ENCODE measurements at places on chromosomes 2 and 18.
A peak's percentile ranks its signal among the peaks of the same experiment; 100 is the strongest.

- DNase-seq = peak; percentile 70
Observed at GRCh38 chr2:8679827-8680731, 1.8 kb upstream of the ID2 start.

GRCh38 chr2:67579216-67579615 lies 182.1 kb downstream of the ETAA1 start:
- no peak for DNase-seq

DNA sequence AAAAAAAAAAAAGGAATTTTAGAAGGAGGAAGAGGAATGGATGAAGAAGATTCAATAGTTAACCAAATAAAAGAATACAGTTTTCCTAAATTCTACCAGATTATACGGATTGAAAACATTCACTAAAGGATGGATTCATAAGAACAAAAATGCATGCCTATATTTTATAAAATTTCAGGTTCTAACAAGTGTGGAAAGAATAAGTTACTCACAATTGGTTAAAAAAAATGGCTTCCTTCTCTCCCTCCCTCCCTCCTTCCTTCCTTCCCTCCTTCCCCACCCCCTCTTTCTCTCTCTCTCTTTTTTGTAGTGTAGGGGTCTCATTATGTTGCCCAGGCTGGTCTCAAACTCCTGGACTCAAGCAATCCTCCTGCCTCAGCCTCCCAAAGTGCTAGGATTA lies 1.6 kb upstream of the TP53I3 start:
- no peak for DNase-seq

- DNase-seq = no peak
Observed at GRCh38 chr2:147546109-147546508, 298.7 kb upstream of the ACVR2A start.

DNA sequence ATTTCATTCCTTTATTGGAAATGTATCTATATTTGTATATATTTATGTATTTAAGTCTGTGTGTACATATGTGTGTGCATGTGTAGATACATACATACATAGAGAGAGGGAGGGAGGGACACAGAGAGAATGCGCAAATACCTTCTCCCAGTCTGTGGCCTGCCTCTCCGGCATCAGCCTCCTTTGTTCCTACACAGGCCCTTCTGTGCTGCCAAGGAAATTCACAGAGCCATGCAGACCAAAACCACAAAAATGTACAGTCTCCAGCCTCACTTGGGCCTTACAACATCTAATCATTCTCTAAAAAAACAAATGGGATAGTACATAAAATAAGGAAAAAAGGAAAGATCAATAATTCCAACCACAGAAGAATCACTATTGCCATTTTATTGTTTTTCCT lies 8.8 kb upstream of the CRACDL start:
- DNase-seq = peak; percentile 56

GRCh38 chr2:74882299-74882687 lies 48.4 kb downstream of the HK2 start:
- DNase-seq = no peak

GRCh38 chr2:197626965-197627625 lies 48.3 kb downstream of the RFTN2 start:
- no peak for DNase-seq

GRCh38 chr2:143680885-143681405 lies 551.7 kb downstream of the ARHGAP15 start:
- no peak for DNase-seq

GRCh38 chr18:55642191-55642590 lies 54.2 kb upstream of the TCF4 start:
- DNase-seq = no peak

- no peak for DNase-seq
Observed at GRCh38 chr2:33392366-33392765, 84.1 kb upstream of the RASGRP3 start.

- DNase-seq = no peak
Observed at GRCh38 chr2:9574331-9574730, 18.7 kb upstream of the ADAM17 start.

DNA sequence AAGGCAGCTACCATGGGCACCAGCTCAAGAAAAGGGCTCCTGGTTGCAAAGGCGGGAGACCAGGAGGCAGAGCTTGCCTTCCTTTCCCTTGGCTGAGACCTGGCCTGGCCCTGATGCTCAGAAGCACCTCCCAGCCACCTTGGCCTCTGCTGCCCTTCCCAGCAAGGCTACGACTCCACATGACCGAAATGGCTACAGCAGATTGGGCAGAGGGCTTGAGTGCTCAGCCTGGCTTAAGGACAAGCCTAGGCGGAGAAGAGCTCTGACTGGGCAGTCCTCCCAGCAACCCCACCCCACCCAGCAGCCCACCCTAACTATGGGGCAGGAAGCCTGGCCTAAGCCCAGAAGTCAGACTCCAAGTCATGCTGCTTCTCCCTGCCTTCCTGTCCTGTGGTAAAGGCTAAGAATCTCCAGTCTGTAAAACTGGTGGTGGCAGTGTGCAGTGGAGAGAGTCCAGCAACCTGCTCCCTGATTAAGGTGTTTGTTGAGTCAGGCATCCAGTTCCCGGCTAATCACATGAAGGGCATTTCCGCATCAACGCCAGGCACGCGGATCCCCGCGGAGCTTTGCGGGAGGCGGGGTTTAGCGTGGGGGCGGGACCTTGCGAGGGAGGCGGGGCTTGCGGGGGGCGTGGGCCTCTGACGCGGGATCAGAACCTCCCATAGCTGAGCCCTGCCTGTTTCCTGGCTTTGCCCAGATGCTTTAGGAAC lies 256.0 kb downstream of the BCL11A start:
- no peak for DNase-seq

- DNase-seq = peak; percentile 3
Observed at GRCh38 chr2:233706720-233707119, 6.0 kb upstream of the UGT1A5 start.

DNA sequence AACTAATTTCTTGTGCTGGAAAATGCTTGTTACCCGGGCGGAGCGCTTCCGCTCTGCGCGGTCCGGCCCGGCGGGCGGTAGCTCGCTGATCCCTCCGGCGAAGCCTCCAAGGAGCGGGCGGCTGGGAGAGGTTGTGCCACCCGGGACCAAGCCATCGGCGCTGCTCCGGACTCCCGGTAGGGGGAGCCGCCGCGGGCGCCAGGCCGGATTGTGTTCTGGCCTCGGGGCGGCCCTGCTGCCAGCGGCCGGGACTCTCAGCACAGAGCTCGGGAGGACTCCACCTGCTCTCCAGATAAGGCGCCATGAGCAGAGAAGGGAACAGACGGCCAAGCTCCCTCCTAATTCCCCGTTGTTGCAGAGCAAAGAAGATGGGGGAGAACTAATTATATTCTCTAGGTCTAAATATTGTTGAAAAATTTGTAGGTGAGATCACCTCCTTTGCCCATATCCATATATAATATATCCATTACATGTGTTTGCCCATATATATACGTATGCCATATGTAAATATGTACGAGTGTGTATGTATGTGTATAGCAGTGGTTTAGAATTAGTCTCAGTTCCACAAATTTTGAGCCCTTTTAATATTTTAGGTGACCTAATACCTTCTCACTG lies 13.8 kb upstream of the SATB2 start:
- DNase-seq = peak; percentile 49

DNA sequence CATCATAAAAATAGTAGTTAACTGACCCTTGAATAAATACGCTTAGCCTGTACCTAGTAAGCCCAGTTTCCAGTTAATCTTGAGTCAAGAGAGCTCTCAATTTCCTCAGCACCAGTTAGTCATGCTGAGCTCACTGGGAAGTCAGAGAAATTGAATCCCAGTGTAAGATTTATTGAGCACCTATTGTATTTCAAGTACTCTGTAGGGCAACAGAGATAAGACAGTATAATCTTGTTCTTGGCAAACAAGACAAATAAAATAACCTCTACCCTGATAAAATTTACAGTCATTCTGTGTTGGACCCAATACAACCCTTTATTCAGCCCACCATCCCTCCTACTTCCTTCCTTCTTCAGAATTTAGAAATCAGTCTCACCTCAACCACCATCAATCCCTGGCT lies 71.9 kb upstream of the NRP2 start:
- peak; percentile 60 for DNase-seq

DNA sequence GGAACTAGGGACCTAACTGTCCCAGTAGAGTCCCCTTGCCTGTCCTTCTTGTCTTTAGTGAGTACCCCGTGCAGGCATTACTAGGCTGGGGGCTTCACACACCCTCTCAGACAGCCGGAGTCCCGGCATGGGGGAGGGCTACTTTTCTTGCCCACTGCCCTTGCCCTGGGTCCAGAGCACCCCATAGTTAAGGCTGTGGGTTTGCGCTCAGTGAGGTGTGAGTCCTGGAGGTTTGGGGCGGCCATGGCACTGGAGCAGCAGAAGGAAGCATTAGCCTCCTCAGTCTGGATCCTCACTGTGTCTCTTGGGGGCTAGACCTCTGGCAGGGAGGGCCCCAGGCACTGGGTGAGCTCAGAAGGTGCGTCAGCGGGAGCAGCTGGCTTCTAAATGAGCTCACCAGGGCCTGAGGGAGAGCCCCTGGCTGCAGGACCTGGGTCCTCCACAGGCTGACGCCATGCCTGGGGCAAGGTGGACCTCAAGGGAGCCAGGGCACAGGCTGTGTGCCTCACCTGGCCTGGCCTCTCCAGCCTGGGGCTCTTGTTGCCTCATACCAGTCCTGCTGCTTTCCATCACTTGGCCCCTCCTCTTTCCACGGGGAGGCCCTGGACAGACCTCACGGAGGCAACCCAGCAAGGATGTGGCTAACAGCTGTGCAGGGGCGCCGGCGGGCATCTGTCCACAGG lies 27.4 kb downstream of the HS6ST1 start:
- DNase-seq = no peak

- no peak for DNase-seq
Observed at GRCh38 chr2:239339726-239340601, 60.9 kb downstream of the HDAC4 start.

GRCh38 chr18:70411876-70412435 lies 123.1 kb downstream of the SOCS6 start:
- DNase-seq = no peak

- DNase-seq = no peak
Observed at GRCh38 chr2:237675316-237675715, 47.9 kb downstream of the LRRFIP1 start.

GRCh38 chr2:227545990-227546389 lies 52.7 kb upstream of the SCYGR2 start:
- DNase-seq = no peak

DNA sequence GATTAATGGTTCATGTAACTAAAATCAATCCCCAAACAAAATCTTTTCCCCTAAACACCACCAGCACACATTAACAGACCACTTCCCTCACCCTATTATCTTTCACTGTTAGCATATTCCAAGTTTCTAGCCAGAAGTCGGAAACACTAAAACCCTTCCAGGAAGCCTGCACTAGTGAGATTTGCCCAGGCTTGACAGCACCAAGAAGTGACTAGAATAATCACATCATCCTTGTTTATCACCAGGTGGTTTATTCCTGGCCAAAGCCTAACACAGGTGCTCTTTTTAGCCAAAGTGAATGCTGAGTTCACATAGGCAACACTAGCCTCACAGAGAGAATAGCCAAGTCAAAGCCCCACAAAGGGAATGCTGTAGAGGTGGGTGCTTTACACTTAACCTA lies 221.2 kb upstream of the HNRNPA3 start:
- DNase-seq = no peak

DNA sequence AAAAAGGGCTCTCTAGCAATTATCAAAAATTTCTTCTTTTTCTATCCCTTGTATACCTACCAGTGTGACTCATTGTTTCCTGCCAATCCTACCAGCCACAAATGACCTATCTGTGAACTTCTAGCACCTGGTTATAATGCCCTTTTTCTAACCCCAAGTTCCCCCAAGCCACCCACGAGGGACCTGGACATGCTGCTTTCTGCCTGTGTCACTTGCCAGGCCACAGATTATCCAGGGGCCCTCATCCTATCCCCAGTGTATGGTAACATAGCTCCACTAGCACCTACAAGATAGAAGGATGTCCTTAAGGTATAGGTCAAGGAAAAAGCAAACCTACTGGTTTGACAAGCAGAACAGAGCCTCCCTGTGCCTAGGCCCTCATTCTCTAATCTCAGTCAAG lies 26.8 kb downstream of the AAK1 start:
- DNase-seq = no peak

GRCh38 chr2:37770797-37771196 lies 99.4 kb upstream of the CDC42EP3 start:
- DNase-seq = peak; percentile 34

DNA sequence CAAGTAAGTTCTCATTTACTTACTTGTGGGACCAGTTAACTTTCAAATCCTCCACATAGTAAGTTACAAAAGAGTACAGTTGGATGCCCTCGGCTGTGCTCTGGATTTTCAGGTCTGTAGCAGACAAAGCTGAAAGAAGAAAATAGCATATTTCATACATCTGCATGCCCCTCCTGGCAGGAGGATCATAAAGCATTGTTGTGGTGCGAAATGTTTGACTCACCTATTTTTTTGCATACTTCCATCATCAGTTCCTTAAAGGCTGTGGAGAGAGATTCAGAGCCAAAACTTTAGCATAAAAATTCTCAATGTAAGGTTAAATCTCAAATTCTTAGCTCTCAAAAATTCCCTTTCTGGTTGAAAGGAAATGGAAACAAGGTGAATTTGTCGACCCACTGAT lies 70.8 kb upstream of the LPIN2 start:
- peak; percentile 8 for DNase-seq

- no peak for DNase-seq
Observed at GRCh38 chr2:25089605-25090315, 47.9 kb downstream of the EFR3B start.

DNA sequence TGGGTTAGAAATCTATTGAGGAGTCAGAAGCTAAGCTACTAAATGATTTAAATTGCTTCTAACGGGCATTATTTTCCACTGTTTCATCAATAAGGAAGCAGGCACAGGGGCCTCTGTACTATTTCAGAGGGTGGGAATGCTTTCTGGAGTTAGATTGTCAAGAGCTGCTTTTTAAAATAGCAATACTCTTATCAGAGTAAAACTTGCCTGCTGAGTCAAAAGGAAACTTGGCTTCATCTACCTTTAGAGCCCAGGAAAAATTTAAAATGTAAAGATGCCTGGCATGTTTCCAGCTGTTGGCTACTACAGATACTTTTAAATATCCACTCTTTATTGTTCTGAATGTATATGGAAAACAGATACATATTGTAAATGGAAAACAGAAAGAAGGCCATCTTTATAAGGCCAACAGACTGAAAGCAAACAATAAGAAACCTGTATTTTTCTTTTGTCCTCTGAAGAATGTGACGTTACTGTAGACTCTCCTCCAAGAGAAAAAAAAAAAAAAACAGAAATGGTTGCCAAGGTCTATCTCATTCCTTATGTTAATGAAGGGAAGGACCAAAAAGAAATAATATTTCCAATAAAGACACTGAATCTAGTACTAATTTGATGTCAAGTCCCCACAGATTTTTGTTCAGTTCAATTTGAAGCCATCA lies 79.1 kb downstream of the FIGN start:
- no peak for DNase-seq

GRCh38 chr2:75047992-75048625 lies 89.7 kb downstream of the POLE4 start:
- DNase-seq = peak; percentile 73

DNA sequence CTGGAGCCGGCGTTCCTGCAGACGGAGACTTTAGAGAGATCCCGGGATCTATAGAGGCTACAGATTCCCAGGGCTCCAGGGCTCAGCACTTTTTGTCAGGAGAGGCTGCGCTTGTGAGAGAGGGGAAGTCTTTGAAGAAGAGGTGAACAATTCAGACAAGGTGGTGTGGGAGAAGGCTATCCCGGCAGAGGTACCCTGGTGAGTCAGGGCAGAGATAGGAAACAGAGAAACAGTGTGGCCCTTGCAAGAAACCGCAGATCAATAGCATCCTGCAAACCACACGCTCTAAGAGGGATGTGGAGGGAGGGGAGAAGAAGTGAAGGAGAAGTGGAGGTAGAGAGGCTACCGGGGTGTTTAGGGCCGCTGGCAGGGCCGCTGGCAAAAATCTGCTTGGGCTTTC lies 160.5 kb upstream of the APCDD1 start:
- DNase-seq = no peak

- no peak for DNase-seq
Observed at GRCh38 chr2:191359133-191359532, 113.9 kb downstream of the MYO1B start.

- DNase-seq = peak; percentile 23
Observed at GRCh38 chr2:206011795-206012194, 74.2 kb downstream of the INO80D start.
